ENCODE measurements at places on chromosomes 2 and 18.

- DNase-seq = no peak
These were observed 12.3 kb upstream of the C2orf42 start for GRCh38 chr2:70203086-70203485.

DNA sequence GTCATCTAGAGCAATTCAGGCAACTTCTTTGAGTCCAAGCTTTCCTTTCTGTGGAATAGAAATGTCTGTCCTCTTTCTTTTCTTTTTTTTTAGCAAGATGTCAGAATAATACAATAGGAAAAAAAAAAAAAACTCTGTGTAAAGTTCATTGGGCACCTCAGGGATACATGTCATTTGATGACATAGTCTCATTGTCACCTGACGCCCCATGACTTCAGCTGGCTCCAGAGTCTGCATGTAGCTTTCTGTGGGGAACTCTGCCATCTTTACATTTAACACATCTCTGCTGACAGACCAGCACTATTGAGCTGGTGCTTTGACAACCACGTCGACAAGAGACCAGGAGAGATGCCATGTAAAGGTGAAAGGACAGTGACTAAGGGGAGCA, 172.5 kb upstream of the KLF7 start:
- no peak for DNase-seq

DNA sequence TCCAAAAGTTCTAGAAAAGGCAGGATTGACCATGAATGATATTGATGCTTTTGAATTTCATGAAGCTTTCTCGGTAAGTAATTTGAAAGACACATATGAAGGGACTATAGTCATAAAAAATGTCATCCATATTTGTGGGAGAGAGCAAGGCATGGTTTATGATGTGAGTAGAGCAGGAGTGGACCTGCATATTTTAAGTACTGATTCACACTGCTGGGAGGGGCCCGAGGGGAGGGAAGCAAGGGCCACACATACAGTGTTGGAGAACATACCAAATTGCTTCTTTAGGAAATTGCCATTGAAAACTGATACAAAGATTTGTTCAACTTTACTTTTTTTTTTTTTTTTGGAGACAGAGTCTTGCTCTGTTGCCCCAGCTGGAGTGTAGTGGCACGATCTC, 39.4 kb downstream of the HADHB start:
- no peak for DNase-seq

DNA sequence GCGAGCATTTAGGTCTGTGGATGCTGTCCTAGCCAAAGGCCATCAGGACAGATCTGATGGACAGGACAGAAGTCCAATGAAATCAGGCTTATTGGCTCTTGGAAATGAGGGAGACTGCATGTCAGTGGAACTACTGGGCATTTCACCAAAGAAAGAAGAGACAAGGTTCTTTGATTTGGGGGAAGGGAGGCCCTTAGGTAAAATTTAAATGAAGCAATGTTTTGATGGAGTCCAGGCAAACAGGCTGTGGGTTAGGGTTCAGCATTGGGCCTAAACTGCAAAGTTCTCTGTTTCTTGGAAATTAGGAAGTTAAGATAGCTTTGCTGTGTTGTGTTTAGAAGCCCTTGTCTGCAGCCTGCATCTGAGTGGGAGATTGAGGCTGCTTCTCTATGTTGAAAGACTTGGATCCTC, 31.6 kb upstream of the RNF149 start:
- DNase-seq = no peak

DNA sequence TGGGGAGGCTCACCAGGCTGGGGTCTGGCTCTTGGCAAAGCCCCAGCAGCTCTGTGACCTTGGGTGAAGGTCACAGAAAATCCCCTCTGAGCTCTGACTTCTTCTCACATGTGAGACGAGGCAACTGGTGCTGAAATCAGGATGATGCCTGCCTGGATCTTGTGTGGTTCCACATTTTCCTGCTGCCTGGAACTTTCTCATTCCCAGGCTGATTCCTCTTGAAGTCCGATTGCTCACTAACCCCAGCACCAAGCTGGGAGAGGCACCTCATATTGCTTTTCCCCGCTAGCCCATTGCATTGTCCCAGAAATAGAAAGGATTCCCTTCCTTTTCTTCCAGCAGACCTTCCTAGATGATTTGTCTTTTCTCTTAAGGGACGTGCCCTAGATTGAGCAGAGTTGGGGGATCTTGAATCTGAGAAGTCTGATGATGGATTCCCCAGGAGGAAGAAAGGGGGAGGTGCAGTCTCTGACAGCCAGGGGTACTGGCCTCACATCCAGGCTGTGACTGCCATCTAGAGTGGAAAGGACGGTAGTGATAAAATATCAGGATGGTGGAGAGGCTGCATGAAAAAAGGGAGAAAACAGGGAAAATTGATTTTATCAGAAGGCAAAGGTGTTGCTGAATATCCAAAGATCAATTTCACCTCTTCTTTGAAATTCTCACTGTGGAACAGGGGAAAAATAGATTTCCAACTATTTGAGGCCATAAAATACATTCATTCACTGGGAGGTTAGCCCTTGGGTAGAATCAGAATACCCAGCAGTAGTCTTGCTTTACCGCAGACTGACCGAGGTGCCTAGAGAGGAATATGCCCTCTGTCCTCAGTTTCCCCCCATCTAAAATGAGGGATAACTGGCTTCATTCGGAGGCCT, 96.3 kb downstream of the FAM210A start:
- no peak for DNase-seq

DNA sequence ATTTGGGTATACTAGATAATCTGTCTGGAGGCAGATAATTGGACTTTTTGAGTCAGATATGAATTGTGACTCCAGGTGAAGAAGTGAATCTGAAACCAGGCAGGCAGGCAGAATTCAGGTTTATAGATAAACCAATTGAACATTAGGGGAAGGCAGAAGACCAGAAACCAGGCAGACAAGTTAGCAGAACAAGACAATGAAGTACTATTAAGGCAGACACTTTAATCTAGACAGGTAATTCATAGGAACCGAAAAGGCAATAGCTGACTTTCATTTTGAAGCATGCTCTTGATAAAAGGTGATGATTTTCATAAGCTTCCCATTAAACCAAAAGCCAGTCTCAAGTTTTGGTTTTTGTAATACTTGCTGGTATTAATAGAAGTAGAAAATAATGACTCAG, 19.3 kb upstream of the SLC4A10 start:
- DNase-seq = no peak

DNA sequence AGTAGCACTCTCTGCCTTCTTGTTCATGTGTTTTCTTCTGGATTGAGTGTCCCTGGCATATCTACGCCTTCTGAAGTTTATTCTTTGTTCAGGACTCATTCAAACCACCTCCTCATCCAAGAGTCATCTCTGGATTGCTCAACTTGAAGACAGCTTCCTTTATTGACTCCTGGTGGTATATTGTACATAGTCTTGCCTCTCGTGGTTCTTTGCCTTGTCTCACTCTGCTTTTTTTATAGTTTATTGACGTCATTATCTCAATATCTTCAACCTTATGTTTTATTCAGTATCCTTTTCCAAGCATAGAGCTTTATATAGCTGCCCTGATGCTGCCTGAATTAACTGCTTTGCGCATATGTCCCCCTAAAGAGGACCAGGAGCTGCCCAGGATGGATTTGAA, 161.7 kb downstream of the INSIG2 start:
- DNase-seq = no peak

DNA sequence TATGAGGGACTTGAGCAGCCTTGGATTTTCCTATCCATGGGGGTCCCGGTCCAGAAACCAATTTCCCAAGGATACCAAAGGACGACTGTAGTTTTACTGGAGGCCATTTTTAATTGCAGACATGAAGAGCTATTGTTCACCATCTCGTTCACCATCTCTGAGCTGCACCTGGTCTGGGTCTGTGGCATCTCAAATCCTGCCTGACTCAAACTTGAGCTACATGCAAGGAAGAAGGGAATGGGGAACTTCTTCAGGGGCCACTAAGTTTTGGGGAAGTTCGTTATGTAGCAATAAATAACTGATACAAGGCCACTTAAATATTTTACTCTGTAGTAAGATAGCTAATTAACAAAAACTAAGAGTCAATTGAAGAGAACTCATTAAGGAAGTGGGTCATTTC, 2.1 kb upstream of the SMCHD1 start:
- DNase-seq = no peak

GRCh38 chr2:209308415-209308814, 115.4 kb upstream of the MAP2 start:
- no peak for DNase-seq

GRCh38 chr18:13219593-13220159, 1.1 kb downstream of the LDLRAD4 start:
- no peak for DNase-seq

DNA sequence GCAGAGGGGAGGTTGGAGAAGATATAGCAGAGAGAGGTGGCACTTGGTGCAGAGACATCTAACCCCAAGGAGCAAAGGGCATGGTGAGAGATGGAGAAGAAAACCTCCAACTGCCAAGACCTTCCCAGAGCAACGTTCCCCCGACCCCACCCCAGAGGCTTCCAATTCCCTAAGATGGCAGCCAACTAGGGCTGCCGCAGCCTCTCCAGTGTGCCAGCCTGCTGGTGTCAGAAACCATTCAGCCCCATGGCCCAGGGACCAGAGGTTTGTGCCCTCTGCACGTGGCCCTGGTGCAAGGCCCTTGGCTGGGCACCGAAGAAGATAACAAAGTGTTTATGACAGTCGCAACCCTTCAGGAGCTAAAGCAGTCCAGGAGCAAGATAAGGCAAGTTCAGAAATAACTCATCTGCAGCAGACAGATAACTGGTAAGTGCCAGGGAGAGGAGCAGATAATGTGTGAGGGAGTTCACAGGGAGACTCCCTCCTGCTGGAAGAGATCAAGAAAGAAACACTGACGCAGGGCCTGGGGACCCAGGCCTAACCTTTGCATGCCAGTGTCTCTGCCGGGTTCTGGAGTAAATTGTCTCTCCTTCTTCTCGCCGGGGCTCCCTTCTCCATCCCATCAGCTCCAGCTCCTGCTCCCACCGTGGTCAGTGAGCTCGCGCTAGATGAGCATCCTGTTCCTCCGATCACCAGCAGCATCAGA, 66.1 kb upstream of the ID2 start:
- no peak for DNase-seq

GRCh38 chr2:39508198-39508597, 71.1 kb upstream of the MAP4K3 start:
- DNase-seq = no peak

DNA sequence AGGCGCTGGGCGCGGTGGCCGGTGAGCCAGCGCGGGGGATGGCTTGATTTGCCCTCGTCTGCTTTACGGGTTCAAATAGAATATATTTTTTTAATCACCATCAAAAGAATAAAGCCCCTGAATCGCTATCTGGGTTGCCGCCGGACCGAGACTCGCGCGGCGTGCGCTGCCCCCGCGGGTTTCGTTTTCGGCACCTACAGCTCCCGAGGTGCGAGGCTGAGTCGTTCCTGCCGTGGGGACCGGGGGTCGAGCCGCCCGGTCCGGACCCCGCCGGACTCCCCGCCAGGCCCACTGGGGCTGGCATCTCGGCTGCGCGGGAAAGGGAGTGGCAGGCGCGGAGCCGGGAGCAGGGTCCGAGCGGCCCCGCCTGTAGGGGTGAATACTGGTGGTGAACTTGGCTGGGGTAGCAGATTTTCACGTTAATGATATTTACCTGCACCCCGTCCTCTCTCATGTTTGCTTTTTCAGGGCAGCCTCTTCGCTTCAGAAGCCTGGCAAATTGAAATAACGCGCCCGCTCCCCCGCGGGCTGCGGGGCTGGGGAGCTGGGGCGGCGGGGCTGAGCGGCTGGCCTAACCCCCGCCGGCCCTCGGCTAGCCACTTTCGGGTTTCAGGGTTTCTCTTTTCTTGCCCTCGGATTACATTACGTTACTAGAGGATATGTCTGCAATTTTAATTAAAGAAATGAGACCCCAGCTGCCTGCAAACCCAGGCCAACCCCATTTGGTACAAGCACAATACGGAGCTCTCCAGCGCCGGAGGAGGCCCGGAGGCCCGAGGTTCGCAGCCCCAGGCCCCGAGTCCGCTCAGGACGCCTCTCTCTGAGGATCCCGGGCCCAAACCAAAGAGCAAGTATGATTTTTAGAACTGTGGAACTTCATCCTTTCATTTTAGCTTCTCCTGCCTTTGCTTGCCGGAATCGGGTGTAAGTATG, 1.7 kb upstream of the CELF4 start:
- DNase-seq = no peak

GRCh38 chr2:206257861-206258260, 16.6 kb upstream of the ZDBF2 start:
- no peak for DNase-seq

Data from esophagus squamous epithelium (tissue), 5 donors.